Suprapubic skin (tissue), 4 donors: ENCODE measurements at places on chromosomes 1 and 21.

GRCh38 chr1:27966402-27967105 lies 6.8 kb downstream of the XKR8 start:
- no peak for DNase-seq

DNA sequence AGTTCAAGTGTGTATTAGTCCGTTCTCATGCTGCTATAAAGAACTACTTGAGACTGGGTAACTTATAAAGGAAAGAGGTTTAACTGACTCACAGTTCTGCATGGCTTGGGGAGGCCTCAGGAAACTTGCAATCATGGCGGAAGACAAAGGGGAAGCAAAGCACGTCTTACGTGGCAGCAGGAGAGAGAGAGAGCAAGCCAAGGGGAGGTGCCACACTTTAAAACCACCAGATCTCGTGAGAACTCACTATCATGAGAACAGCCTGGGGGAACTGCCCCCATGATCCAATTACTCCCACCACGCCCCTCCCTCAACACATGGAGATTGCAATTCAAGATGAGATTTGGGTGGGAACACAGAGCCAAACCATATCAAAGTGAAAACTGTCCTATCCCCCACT lies 4.1 kb upstream of the MIS18A start:
- DNase-seq = no peak

GRCh38 chr1:207918011-207918410 lies 7.1 kb upstream of the CD34 start:
- no peak for DNase-seq

- DNase-seq = no peak
Measured at GRCh38 chr1:234114648-234115307, 210.3 kb downstream of the SLC35F3 start.

DNA sequence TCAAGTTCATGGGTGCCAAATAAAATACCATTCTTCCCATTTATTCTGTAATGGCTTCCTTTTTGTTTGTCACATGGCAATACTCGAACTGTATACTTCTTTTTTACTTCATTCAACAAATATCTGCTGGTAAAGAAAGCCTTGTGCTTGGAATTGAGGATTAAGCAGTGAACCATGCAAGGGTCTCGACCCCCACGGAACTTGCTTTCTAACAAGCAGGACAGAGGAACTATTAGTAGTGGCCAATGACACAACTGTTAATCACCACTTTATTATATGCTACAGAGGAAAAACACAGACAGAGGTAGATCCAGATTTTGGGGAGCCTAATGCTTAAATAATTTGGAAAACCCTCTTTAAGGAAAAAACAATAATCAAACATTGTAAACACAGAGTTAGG lies 542.2 kb downstream of the DPYD start:
- DNase-seq = no peak

DNA sequence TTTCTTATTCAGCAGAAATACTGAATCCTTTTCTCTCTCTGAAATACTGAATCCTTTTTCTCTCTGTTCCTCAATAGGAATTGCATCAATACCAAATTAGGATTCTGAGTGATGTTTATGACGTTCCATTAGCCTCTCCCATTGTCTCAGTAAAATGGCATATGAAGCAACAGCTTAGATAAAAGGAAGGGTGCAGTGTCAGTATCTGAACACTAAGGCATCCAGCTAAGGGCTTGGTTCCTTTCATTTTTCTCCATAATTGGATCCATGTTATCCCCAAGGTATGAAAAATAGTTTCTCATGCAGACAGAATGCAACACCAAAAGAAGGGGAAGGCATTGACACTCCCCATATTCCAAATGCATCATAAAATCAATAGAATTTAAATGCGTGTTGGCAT lies 61.5 kb upstream of the RAVER2 start:
- no peak for DNase-seq

DNA sequence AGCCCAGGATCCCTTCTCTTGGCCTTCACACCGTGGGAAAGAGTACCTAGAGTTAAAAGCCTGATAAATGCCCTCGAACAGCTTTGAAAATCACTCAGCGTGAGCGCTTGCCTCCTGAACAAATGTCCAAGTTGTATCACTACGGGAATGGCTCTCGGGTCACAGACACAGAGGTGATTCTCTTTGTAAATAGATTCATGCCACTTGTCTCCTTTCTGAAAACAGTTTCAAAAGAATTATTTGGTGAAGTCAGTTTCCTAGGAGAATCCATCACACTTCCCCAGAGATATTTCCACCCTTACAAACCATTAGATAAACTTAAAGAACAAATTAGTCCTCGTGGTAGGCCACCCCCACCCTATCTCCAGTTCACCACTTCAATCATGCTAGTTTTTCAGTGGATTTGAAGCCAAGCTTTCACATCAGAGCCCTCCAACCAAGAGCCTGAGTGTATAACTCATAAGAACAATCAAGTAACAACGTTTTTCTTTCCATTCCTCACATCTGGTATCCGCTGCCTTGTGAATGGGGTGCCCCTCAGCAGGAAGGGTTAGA lies 132.9 kb downstream of the SLC30A10 start:
- DNase-seq = no peak

DNA sequence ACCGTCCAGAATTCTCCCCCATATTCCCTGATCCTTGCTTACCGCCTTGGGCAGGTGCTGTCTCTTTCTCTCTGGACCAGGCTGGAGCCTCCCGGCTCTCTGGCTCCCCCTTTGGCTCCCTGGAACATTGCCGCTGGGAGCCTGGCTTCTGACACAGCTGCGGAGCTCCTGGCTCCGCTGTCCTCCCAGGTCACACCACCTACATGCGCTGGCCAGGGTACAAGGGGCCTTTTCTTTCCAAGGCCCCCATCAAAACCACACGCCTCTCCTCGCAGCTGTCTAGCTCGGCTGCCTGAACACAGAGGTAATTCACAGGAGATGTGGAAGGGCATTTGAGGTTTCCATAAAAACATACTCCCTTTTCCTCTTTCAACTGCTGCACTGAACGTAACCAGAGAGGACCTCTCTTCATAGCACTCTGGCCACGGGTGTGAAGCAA lies 7.5 kb upstream of the ZNF648 start:
- no peak for DNase-seq

DNA sequence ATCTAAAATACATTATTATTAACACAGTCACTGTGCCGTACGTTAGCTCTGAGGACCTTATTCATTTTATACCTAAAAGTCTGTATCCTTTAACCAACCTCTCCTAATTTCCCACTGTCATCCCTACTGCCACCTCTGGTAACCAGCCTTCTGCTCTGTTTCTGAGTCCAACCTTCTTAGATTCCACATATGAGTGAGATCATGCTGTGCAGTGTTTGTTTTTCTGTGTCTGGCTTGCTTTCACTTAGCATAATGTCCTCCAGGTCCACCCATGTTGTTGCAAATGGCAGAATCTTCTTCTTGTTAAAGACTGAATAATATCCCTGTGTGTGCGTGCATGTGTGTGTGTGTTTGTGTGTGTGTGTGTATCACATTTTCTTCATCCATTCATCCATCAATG lies 64.2 kb downstream of the ETS2 start:
- DNase-seq = no peak

DNA sequence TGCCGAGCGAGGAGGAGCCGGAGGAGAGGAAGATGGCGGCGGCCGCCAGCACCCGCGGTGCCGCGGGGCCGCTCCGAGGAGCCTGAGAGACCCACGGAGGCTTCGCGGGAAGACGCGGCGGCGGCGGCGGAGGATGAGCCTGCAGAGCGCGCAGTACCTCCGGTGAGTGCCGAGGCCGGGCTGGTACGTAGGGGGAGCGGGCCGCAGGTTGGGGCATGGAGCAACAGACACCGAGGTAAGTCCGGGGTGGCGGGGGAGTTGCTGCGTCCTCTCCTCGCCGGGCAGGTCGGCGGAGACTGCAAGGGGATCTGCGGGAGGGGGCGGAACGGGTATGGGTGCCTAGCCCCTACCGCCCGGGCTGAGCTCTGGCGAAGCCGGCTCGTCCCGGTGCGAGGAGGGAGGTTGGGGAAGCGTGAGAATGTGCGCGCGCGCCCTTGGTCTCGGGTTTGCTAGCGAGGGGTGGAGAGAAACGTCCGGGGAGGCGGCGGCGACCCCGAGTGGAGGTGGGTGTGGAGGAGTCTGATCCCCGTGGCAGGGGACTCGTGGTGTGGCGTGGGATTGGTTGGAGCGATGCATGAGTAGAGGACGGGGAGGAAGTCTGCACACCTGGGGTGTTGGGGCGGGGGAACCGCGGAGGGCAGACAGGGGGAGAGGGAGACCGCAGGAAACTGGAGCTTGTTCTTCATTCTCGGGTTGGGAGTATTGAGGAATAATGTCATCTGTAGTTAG lies at the start of gene SMG7:
Gene SMG7, plus strand, starts transcription at position 12 of the 729 bp plus-strand sequence. Its CDS starts 122 bp downstream, at position 134.
- peak; percentile 82 for DNase-seq

GRCh38 chr21:16420031-16420724 lies 690.4 kb downstream of the USP25 start:
- DNase-seq = no peak

DNA sequence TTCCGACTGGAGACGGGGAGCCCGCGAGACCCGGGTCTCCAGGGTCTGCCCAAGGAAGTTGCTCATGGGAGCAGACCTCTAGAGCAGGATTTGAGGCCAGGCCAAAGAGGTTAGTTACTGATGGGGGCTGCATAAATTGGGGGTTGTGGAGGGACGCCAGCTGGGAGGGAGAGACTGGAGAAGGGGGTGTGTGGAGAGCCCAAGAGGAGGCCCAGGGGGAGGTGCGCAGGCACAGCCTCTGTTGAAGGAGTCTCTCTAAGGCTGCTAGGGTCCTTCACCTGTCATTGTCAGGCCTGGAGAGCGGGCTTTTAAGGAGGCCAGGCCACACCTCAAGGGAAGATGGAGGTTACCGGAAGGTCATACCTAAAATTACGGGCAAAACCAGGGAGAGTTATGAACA lies 363 bp downstream of the PLA2G5 start:
- DNase-seq = no peak

- DNase-seq = no peak
Measured at GRCh38 chr1:19307794-19308508, 4.0 kb downstream of the AKR7A2 start.

DNA sequence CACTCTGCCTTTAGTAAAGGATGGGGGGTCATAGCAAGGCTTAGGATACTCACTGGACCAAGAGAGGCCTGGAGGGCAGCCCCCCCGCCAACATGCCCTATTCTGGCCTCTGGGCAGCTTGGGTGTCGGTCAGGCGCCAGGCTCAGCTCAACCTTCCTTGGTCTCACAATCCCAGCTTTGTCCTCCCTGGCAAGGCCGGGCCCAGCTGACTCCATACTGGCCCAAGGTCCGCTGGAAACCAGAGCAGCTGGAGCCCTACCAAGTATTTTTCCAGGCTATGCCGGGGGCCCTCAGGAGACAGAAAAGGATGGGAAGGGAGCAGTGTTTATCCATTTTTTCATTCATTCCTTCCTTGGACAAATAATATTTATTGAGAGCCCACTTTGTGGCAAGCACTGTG lies 6.2 kb downstream of the FBXO2 start:
- DNase-seq = no peak

DNA sequence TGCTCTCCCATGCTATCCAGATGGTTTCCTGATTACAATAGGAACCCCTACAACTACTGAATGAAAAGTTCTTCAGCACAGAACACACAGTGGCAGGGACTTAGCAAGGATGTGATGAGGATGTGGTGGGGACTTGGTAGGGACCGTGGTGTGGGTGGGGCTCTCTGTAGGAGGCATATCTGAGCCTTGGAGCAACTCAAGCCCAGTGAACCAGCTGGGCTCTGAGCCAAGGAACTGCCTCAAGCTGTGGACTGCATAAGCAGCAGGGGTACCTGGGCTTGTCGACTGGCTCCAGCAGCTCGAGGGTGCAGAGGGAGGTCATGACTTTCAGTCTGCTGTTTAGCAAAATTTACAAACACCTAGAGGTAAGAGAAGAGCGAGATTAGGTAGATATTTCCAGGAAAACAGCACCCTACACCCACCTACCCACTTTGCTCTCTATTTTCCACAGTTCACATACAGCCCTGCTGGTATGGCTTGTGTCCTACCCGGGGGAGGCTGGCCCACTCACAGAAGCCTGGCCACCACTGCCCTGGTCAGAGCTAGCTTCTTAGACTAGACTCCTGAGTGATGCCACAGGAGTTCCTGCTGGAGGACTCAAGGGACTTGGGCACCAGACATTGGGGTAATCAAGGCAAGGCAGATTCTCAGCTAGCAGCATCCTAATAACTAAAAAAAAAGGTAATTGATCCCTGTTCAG lies 86.8 kb upstream of the GCLM start:
- DNase-seq = no peak

- DNase-seq = peak; percentile 93
Measured at GRCh38 chr21:32520875-32521735, 64.2 kb downstream of the TCP10L start.

- DNase-seq = no peak
Measured at GRCh38 chr21:29305068-29305467, 6.3 kb downstream of the BACH1 start.

GRCh38 chr1:15848929-15849774 lies 1.6 kb downstream of the SPEN start:
- DNase-seq = peak; percentile 92

- DNase-seq = no peak
Measured at GRCh38 chr1:200866521-200866920, 6.3 kb upstream of the GPR25 start.

GRCh38 chr1:30319765-30320580 lies 403.4 kb downstream of the MATN1 start:
- DNase-seq = no peak

DNA sequence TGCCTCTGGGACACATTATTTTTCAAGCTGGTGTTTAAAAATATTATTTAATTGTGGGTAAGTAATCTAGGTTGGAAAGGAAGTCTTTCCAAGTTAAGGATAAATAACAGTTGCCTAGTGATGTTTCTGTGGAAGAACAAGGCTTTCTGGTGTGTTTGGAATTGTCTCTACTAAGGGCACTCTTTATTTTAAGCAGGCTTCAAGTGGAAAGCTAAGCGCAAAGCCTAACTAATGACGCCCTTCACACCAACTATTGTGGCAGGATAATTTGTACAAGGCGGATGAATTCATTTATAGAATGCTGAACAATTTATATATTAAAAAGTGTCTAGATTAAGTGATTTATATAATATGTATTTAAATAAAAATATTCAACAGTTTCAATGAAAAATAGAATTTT lies 25.1 kb upstream of the RWDD3 start:
- no peak for DNase-seq

GRCh38 chr21:21929226-21929625 lies 931.0 kb downstream of the NCAM2 start:
- no peak for DNase-seq
